Small intestine (tissue), 16 donors: ENCODE measurements at places on chromosomes 5 and 9. TPM values are rescaled to one million over a fixed set of nuclear protein-coding genes. Genes with fewer than 3 reads are reported as not detected.

DNA sequence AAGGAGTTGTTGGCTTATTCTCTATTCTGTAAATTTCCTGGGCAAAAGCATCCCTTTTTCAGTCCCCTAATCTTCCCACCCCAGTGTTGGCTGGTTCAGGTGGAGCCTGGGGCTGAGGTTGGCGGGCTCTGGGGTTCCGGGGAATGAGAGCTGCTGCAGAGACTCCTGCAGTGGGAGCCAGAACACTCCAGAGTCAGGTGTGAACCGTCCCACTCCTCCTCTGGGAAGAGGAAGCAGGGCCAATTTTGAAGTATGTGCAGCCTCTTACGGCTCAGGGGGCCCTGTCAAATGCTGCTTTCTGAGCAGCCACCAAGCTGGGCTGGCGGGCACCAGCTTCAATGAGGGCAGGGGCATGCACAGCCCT lies 42.8 kb downstream of the JADE2 start:
- no peak overlapping the region for H3K4me3 ChIP-seq
- no peaks in the 10 kb centered on the region for H3K4me1 ChIP-seq
- H3K36me3 ChIP-seq: peaks cover 98% of the 10 kb centered on the region
- H3K27me3 ChIP-seq: no peaks in the 10 kb centered on the region
- no peak for DNase-seq
- H3K27ac ChIP-seq: no peak overlapping the region

DNA sequence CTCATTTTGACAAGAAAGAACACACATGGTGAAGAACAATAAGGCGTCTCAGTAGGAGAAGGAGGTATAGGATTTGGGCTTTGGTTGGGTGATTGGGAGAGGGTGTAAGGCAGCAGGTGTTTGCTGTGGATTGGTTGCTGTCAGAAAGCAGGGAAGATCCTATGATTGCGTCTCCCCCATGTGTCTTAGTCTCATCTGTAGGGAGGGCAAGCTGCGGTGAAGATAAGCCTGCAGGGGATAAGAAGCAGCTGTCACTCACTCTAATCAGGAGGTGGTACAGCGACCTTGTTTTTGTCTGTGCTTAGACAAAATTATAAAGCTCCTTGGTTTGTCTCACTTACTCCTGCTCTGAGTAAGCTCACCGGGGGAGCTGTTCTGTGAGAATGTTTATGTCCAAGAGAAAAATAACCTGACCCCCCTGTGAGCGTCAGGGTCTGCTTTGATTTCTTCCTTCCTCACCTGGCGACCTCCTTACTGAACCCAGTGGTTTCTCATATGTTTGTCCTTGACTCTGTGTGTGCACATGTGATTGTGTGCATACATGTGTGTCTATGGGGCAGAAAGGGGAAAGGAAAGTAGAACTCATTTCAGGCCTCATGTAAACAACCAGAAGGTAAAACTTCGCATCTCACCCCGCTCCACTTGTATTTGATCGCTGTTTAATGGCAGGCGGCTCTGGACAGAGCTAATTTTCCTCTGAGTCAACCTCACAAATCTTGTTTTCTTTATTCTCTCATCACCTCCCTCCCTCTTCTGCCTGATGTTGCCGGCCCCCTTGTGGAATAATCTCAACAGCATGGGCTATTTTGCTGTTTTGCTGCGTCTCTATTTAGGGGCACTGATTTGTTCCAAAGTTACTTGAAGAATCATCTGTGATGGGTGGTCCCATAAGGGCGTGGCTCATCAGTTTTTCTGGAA lies 105.6 kb downstream of the TENT4A start:
- peaks cover 6% of the 10 kb centered on the region for H3K27me3 ChIP-seq
- no peak for DNase-seq
- H3K27ac ChIP-seq: no peak overlapping the region
- H3K36me3 ChIP-seq: no peaks in the 10 kb centered on the region

GRCh38 chr5:60677850-60678664 lies 21.9 kb downstream of the DEPDC1B start:
- peak; percentile 63 for DNase-seq
- no peak overlapping the region for H3K4me3 ChIP-seq
- peak overlapping the region; percentile 58 for H3K27ac ChIP-seq
- peaks cover 2% of the 10 kb centered on the region for H3K4me1 ChIP-seq
- no peaks in the 10 kb centered on the region for H3K27me3 ChIP-seq

C9orf50 gene
- not detected for polyA plus RNA-seq

DNA sequence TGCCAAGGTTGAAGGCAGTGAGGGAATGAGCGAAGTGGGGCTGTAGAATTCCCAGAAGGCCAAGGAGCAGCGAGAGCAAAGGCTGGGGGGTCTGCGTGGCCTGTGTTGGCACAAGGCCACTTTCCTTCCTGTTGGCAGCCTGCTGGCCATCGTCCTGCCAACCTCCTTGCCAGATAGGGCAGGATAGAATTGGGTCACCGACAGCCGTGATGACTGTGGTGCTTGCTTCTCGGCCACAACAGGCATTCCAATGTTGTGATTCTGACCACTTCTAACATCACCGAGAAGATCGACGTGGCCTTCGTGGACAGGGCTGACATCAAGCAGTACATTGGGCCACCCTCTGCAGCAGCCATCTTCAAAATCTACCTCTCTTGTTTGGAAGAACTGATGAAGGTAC lies 18.9 kb downstream of the TRIP13 start:
- DNase-seq: no peak
- no peaks in the 10 kb centered on the region for H3K4me1 ChIP-seq
- H3K27ac ChIP-seq: no peak overlapping the region
- no peak overlapping the region for H3K4me3 ChIP-seq
- H3K36me3 ChIP-seq: peaks cover 72% of the 10 kb centered on the region
- H3K27me3 ChIP-seq: no peaks in the 10 kb centered on the region

- H3K36me3 ChIP-seq: no peaks in the 10 kb centered on the region
- no peaks in the 10 kb centered on the region for H3K27me3 ChIP-seq
- no peaks in the 10 kb centered on the region for H3K4me1 ChIP-seq
Observed at GRCh38 chr5:117494188-117494587, 919.6 kb upstream of the SEMA6A start.

- DNase-seq: no peak
- H3K27me3 ChIP-seq: no peaks in the 10 kb centered on the region
- no peak overlapping the region for H3K4me3 ChIP-seq
- no peaks in the 10 kb centered on the region for H3K4me1 ChIP-seq
Observed at GRCh38 chr5:122612901-122613300, 162.0 kb upstream of the SNX2 start.

DNA sequence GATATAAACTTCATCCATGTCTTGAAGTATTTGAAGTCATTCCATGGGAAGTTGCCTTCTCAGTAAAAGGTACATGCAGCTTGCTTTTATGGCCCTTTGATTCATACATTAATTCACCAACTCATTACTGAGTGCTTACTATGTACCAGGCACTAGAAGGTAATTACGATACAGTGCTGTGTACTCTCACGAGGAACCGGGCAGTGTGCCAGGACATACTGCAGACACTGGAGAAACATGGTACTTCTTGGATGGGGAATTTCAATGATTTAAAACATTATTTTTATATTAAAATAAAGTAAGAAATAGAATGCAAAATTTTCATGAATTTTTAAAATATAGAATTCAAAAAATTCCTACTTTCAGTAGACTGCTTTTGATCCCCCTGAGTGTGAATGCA lies 71.4 kb upstream of the WDR41 start:
- no peak overlapping the region for H3K27ac ChIP-seq
- H3K4me3 ChIP-seq: no peak overlapping the region
- no peaks in the 10 kb centered on the region for H3K27me3 ChIP-seq

ZBTB34 gene
- 2.3 TPM for polyA plus RNA-seq

GRCh38 chr5:36414869-36415282 lies 113.2 kb upstream of the RANBP3L start:
- H3K36me3 ChIP-seq: no peaks in the 10 kb centered on the region
- no peak overlapping the region for H3K27ac ChIP-seq
- H3K4me1 ChIP-seq: no peaks in the 10 kb centered on the region
- H3K4me3 ChIP-seq: no peak overlapping the region
- peak; percentile 53 for DNase-seq
- H3K27me3 ChIP-seq: no peaks in the 10 kb centered on the region

- peak overlapping the region; percentile 18 for H3K27ac ChIP-seq
- no peak for DNase-seq
- H3K4me1 ChIP-seq: peaks cover under 1% of the 10 kb centered on the region
- H3K36me3 ChIP-seq: peaks cover 49% of the 10 kb centered on the region
Observed at GRCh38 chr9:136239135-136239982, 6.3 kb downstream of the QSOX2 start.

- no peak for DNase-seq
- no peaks in the 10 kb centered on the region for H3K27me3 ChIP-seq
- no peak overlapping the region for H3K4me3 ChIP-seq
- H3K36me3 ChIP-seq: no peaks in the 10 kb centered on the region
- no peaks in the 10 kb centered on the region for H3K4me1 ChIP-seq
Observed at GRCh38 chr9:109590966-109591365, 92.9 kb upstream of the PTPN3 start.

CTSL gene
- 108 TPM for polyA plus RNA-seq

DNA sequence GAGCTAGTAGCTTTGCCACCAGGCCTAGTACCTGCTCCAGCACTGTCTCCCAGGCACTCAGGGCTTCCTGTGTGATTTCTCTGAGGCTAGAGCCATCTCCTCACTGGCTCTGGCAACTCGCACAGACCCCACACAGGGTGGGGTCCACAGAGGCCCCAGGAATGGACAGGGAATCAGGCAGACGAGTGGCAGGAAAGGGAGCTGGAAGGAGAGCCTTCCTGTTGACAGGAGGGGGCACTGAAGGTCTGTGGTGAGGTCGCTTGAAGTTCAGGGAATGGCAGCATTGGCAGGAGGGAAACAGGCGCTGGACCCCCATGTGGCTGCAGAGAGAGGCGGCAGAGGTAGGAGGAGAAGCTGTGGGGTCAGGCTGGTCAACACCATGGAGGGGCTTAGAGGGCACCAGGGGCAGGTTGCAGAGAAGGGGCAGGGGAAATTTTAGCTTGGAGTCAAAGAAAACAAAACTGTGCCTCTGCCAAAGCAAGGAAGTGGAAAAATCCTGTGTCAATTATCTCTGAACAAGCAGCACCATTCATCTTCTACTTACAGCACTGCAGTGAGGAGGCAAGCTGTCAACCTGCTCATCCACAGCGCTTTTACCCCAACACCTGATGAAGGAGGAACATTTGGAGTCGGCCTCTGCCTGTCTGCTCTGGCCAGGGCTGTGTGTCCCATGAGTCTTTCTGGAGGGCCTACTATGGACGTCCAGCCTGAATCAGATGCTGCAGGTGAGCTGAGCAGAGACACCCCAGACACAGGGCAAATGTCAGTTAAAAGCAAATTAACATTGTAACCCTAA lies 270.2 kb downstream of the FSTL4 start:
- H3K4me3 ChIP-seq: no peak overlapping the region
- no peaks in the 10 kb centered on the region for H3K36me3 ChIP-seq
- H3K27ac ChIP-seq: no peak overlapping the region

PIP5K1B gene
- polyA plus RNA-seq: 45.4 TPM

DNA sequence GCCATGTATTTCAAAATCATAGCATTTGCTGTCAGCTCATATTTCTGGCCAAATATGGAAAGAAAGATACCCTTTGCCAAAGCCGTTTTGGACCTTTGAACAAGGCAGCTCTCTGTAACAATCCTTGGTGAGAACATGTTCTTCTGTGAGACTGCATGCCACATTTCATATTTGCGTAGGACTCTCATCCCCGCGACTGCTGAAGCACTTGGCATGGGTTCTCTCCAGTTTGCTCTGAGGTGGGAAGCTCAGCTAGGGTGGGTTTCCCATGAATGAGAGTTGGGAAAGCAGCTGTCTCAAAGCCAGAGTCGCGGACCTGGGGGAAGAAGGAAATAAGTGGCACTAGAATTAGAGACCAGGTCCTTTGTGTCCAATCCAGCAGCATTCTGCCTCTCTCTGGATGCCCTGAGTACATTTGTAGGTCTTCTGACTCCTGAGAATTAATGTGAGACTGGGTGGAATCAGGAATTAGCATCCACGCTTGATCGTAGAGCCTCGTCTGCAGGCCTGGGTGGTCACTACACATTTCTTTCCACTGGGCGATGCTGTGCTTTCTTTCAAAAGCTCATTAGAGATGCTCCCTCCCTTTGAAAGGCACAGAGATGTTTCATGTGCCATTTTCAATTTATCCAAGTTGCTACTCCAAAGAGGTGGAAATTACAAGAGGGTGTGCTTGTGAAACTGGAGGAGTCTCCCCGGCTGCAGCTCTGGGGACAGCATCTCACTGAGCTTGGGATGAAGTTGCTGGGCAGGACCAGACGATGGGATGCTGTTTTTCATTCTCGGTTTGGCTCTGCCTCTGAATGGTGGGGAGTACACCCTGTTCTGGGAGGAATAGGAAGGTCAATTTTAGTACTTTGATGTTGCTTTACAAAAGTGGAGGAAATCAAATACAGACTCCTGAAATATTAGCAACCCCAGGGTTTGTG lies 197.2 kb downstream of the GADD45G start:
- no peak overlapping the region for H3K27ac ChIP-seq
- no peaks in the 10 kb centered on the region for H3K4me1 ChIP-seq
- DNase-seq: no peak
- H3K27me3 ChIP-seq: peaks cover 2% of the 10 kb centered on the region
- no peak overlapping the region for H3K4me3 ChIP-seq

SPINK4 gene
- polyA plus RNA-seq: 361 TPM

DNA sequence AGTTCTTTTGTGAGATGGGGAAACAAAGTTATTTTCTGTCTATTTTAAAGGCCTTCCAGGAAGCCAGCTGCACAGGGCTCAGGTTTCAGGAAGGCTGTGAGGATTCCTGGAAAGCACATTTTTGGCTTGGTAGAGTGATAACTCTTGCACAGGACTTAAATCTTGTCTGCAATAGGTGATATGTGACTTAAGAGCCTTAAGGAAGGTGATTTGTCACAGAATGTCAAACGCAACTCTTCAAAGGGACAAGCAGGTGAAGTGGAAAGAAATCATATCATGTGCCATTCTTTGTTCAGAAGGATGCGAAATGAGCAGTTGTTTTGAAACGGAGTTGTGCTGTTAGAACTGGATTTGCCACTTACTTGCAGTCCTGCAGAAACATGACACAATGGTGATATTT lies 459.3 kb downstream of the MAT2B start:
- no peak overlapping the region for H3K4me3 ChIP-seq
- no peaks in the 10 kb centered on the region for H3K27me3 ChIP-seq
- no peak overlapping the region for H3K27ac ChIP-seq
- H3K36me3 ChIP-seq: no peaks in the 10 kb centered on the region

- no peaks in the 10 kb centered on the region for H3K27me3 ChIP-seq
- H3K4me3 ChIP-seq: no peak overlapping the region
- no peak for DNase-seq
Observed at GRCh38 chr5:44001236-44001635, 388.0 kb downstream of the FGF10 start.

FRMD3 gene
- 7.3 TPM for polyA plus RNA-seq

- H3K4me3 ChIP-seq: no peak overlapping the region
- DNase-seq: no peak
- H3K36me3 ChIP-seq: no peaks in the 10 kb centered on the region
Observed at GRCh38 chr5:150309101-150309885, 6.6 kb upstream of the ARSI start.

DNA sequence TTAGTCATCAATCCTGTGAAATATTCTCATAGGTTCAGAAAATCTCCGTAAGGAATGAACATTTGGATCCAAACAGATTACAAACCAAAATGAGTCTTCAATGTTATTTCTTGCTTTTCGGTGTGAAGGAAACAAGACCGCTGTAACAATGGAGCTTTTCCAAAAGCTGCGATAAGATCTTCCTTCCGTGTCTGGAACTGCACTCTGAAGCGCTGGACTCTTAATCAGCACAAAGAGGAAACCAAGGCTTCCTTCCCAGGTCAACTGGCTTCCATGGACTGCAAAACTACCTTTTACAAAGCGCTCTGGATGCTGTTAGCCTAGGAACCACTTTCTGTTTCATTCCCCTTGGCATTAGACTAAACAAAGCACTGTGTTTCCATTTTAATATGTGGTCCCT lies 137.9 kb upstream of the BASP1 start:
- H3K27ac ChIP-seq: no peak overlapping the region
- no peaks in the 10 kb centered on the region for H3K27me3 ChIP-seq
- no peak overlapping the region for H3K4me3 ChIP-seq
- no peaks in the 10 kb centered on the region for H3K36me3 ChIP-seq
- H3K4me1 ChIP-seq: no peaks in the 10 kb centered on the region
- no peak for DNase-seq
